ENCODE measurements at places on chromosomes 1 and 21.

DNA sequence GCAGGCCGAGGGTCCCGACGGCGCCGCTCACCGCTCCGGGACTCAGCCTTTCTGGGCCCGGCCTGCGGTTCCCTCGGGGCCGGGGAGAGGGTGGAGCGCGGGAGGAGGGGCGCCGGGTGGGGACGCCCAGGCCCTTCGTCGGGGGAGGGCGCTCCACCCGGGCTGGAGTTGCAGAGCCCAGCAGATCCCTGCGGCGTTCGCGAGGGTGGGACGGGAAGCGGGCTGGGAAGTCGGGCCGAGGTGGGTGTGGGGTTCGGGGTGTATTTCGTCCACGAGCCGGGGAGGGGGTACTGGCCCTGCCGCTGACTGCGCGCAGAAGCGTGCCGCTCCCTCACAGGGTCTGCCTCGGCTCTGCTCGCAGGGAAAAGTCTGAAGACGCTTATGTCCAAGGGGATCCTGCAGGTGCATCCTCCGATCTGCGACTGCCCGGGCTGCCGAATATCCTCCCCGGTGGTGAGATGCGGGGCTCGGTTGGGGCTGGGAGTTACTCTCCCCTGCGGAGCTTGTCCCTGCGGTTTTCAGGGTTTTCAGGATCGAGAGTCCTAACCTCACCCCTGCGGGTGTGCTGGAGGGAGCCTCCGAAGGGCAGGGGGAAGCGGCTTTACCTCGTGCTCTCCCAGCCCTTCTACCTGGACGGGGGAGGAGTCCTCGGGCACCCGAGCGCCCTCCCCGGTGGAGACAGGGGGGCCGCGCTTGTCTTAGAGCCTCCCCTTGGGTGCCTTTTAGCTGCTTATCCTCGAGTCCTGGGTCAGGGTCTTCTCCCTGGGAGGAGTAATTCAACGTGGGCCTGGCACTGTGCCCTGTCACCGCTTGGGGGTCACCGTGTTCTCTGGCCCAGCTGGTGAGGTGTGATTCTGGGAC is 2.1 kb downstream of the SAMD11 start:
- no peak for DNase-seq

DNA sequence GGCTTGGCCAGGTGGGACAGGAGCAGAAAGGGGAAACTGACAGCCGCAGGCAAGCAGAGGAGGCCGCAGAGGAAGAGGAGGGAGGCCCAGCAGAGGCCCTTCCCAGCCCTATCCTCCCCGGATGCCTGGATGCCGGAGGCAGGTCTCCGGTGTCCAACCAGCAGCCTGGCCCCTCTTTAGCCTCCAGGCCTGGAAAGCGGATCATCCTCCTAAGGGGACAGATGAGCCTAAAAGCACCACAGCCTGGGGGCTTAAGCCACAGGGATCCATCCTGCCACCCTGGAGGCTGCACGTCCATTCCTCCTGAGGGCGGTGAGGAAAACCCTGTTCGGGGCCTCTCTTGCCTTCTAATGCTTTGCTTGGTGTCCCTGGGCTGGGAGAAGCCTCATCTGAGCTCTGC is 334.1 kb upstream of the VAMP3 start:
- DNase-seq = no peak

DNA sequence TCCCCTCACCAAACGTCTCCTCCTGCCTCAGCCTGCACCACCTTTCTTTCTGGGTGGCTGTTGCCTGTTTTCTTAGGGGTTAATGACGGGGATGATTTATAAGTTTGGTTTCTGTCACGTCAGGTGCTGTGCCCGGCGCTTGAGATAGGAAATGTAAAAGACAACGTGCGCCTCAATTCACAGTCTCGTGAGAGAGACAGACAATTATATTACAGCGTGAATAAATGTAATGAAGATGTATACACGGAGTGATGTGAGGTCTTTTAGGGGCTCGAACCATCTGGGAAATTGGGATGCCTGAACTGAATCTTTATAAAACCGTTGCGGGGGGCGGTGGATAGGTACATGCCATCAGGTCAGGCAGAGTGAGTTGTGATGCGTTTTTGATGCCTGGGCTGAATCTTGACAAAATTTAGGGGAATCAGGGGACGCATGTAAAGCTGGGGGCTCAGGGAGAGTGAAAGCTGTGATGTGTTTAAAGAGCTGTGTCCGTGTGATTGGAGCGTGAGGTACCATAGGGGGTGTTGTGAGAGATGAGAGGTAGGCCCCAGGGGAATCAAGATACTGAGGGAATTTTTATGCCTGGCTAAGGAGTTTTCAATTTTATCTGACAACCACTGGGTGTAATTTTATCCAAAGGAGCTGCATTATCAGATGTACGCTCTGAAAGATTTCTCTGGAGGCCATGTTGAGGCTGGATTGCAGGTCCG is 831 bp downstream of the TIPRL start:
- DNase-seq = no peak

DNA sequence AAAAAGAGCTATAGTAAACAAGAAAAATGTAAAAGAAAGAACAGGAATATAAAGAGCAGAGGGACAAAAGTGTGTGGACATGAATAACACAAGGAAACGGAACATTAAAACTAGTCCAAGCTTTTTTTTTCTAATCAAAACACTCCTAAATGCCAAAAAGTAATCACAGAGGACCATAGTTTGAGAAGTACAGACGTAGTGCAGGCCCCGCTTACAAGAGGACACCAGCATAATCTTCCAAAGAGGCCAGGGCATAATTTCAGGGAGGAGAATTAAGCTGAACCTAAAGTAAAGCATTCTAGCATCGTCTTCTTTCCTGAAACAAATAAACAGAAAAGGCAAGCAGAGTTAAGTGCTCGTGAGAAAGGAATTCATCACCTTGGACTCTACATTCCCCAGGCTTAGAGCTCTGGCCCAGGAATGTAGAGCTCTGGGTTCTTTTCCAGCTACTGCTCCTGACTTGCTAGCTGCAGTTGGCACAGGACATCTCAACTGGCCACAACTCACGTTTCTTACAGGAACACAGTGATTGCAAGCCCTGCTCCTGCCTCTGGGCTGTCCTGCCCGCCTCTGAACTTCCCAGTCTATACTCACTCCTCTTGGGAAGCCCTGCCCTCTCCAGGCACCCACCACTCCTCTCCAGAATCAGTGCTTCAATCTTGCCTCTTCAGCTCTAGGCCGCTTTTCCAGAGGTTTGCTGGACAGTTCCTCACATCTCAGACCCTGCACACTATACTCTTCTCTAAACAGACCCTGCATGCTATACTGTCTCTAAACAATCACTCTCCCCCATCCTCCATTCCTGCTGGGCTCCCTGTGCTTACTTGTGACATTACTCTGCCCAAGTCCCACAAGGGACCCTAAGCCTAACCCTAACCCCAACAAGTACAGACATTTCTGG is 9.8 kb downstream of the RGS8 start:
- DNase-seq = no peak

GRCh38 chr1:67227196-67227595 is 60.9 kb downstream of the IL23R start:
- DNase-seq = no peak

DNA sequence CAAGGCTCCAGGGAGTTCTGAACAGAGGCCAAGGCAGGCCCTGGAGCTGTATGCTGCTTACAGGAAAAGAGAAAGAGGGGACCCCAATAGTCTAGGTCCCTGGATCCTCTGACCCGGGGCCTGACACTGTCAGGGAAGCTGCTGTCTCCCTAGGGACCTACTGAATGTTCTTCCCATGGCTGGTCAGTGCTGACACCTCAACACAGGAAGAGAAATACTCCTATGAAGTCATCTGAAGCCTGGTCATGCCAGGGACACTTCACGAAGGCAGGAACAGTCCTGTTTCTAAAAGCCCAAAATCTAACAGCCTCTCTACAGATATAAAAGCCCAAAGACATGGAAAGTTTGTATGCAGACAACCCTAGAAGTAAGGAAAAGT is 1.7 kb upstream of the LAD1 start:
- DNase-seq = no peak

DNA sequence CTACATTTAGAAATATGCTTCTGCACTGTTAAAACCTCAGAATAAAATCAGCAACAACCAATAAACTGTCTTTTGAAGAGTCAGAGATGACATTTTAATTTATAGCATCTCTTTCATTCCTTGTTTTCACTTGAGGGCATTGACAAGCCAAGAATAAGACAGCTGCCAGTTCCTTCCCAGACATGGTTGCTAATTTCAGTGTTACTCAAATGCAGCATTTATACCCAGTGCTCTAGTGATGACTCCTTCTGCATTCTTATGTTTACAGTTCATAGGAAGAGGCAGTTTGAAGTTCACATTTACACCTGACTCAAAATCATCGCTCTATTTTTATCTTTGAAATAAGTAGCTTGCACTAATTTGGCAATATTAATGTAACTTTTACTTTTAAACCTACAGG is 44.9 kb downstream of the PLA2G4A start:
- no peak for DNase-seq
